ENCODE measurements at places on chromosomes 1 and 21.

DNA sequence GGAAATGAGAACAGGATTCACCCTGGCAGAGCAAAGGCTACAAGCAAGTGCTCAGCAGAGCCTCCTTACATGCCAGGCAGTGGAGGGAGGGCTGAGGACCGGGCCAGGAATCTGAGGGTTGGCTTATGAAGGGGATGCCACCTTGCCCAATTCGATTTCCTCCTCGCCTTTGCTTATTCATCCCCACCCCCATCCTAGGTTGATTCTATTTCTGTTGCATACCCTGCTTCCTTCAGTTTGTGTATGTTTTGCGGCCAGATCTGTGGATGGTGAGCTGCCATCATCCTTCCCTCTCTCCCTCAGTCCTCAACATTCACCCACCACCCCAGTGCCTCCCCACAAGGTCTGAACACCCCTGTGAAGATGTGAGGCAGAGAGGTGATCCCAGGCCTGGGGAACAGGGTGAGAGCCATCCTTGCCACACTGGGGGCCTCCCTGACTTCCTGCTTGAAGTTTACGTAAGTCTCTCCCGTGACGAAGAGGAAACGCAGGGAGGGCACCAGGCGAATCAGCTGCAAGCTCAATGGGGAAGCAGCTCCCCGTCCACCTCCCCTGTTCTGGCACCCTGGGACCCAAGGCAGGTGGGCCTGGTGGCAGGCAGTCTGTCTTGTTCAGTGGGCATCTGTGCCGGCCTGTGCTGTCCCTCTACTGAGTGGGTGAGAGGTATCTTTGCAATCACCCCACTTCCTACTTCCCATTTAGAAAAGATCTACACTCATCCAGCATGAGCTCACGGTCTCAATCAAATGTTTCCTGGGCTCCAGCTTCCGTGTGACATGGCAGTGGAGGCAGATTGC lies 50.6 kb upstream of the CNTN2 start:
- DNase-seq, result no peak

GRCh38 chr1:37362594-37363385 lies 111.6 kb upstream of the ZC3H12A start:
- no peak for DNase-seq

DNA sequence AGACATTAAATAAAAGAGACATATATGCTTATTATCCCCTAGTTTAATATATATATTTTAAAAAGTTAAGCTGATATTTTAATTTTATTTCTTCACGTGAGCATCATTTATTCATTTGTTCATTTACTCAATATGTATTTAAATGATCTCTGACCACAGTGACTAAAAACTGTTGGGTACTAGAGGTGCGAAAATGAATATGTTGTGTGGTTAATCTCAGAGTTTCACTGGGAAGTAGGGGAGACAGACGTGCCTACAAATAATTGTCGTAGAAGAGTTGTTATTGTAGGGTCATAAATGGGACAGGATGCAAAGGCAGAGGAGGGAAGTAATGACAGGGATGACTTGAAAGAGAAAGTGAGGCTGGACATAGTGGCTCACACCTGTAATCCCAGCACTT lies 213.0 kb upstream of the CACYBP start:
- no peak for DNase-seq

DNA sequence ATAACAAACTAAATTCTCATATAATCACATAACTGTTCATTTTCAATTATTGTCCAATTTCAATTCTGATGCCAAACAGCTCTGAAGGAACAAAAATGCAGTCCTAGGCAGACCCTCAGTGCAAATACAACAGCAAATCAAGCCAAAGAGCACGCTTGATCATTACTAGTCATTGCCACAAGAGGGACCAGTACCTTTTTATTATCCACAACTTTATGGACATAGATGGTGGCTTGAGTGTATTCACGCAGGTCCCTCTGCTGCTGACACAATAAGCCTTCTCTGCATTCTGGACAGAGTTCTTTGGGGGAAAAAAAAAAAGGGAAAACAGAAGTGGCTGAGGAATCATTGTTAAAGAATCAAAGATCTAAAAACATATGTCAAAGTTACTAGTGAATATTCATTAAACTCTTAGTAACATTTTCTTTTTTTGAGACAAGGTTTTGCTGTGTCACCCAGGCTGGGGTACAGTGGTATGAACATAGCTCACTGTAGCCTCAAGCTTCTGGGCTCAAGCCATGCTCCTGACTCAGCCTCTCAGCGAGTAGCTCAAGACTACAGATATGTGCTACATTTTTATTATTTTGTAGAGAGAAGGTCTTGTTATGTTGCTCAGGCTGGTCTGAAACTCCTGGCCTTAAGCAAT lies 34.3 kb upstream of the RAP1GAP start:
- peak; percentile 9 for DNase-seq

GRCh38 chr1:119787776-119788175 lies 19.1 kb upstream of the HMGCS2 start:
- DNase-seq, result no peak

GRCh38 chr1:51268634-51269033 lies 32.6 kb downstream of the RNF11 start:
- no peak for DNase-seq

DNA sequence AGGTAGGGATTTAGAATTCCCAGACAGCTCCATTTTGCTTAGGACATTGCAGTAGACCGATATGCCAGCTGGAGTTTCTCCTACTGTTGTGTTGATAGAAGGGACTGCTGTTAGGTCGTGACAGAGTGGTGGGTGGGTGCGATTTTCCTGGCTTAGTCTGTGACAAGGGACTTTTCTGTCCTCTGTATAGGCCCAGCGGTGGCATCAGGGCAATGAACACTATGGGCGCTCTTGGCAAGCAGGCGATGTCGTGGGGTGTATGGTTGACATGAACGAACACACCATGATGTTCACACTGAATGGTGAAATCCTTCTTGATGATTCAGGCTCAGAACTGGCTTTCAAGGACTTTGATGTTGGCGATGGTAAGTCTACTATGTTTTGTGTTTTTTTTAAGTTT lies 321.8 kb downstream of the ZP4 start:
- no peak for DNase-seq

All from CD4-positive, alpha-beta T cell treated with Interleukin-2 at 100 ng/mL for 4 hours (primary cell).